ENCODE measurements at places on chromosomes 2 and 18.

GRCh38 chr18:76445741-76446232 lies 49.3 kb downstream of the ZNF516 start:
- DNase-seq: no peak

DNA sequence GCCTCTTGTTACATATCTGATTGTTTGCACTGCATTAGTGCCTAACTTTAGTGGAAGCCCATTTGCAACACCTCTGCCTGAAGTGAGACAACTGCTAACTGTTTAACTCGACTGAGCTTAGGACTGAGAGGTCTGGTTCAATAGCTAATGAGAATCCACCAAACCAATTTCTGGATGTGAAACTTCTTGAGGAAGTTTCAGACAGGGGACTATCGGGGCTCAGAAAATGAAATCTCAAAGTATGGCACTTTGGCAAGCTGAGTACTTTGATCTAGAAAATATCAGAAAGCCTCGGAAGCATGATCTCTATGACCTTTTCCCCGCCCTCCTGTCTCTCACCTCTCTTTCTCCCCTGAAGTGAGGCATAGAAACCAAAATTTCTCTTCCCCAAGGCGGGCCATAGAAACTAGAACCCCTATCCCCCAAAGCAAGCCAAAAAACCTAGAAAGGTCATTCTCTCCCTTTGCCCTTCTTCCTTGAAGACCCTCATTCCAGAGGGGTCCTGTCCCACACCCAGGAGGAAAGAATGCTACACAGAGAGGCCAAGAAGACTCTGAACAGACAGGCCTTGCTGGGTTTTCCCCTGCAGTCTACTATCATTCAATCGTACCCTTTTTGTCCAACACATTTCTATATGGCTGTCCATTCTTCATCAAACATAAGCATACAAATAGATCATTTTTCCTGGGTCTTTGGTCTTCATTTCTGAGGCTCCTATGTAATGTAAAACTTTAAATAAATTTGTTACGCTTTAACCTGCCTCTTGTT lies 69.6 kb upstream of the CREB1 start:
- no peak for DNase-seq

DNA sequence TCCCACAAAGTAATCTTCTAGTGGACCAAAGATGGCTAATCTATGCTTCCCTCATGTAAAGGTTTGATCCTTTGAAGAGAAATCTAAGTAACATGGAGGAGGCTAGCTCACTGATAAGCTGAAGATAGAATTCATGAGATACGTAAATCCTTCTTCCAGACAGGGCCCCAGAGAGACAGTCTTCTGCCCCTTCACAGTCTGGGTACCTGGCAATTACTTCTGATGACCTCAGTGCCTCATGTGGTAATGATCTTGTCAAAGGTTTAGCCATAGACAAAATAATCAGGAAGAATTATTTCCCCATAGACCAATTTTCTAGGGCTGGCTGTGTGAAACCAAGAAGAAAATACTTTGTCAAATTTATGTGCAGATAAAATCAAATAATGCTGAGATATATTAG lies 495.8 kb downstream of the METTL4 start:
- DNase-seq: no peak

DNA sequence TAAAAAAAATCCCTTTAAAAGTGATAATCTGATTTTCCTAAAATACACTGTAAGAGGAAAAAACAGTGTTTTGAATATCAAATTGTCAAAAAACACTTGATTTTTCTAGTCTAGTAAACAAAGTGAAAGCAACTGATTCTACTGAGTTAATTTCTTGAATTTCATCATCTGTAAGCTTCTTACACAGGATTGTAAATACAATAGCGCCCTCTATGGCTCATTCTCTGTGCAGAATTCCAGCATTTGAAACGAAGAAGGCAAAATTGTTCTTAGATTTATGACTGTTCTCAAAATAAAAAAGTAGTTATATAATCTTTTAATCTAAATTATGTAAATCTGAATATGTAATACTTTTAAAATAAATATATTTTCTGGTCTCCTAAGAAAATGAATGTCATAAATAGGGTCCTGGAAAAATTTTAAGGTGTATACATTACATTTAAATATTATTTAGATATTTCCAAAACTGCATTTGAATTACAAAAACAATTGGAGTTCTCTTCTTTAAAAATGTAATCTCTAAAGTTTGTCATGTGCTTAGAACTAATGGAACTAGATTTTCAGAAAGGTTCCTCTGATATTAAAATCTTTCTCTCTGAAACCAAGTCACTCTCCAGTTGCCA lies 176.9 kb upstream of the MC4R start:
- DNase-seq: peak; percentile 76

GRCh38 chr2:121947674-121948073 lies 192.2 kb downstream of the TSN start:
- no peak for DNase-seq

GRCh38 chr2:235492850-235493344 lies 946 bp upstream of the AGAP1 start:
- DNase-seq: no peak

DNA sequence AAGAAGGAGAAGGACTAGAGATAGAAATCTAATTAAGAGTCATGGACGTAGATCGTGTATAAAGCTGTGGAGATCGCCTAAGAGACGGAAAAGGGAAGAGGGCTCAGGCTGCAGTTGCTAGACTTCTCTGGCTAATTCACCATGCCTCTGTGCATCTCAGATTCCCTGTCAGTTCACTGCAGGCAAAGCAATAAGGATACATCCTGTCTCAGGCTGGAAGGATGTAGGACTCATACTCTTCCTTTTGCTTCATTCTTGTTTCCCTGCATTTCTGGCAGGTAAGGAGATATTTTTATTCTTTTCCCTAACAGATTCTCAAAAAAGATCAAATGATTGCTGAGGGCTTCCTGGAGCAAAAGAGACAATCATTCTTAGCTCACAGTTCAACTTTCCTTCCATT lies 112.5 kb downstream of the AP1S3 start:
- no peak for DNase-seq

GRCh38 chr2:153455861-153456260 lies 22.7 kb downstream of the RPRM start:
- peak; percentile 16 for DNase-seq

- DNase-seq: no peak
These were observed 35.0 kb downstream of the GLI2 start for GRCh38 chr2:120770641-120771040.

- DNase-seq: peak; percentile 68
These were observed 73.9 kb upstream of the SIX2 start for GRCh38 chr2:45083175-45083574.

DNA sequence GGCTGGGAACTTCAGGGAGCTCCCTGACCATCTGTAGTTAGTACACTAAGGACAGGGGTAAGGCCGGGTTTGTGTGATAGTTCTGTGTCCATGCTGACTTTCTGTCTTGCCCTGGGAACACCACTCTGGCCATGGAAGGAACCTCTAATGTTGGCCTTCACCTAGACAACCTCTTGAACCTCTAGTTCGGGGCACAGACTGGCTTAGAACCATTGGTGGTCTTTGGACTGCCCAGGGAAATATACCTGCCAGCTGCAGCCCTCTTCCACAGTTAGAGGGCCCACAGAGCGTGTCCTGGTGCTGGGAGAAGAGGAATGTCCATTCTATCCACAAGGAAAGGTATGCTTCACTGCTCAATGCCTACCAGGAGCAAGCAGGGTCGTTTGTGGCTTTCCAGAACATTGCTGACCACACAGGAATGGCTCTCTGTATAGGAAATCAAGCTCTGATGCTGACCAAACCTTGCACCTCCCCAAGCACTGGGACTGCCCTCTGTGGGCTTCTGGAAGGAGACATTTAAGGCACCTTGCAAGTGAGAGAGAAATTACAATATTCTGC lies 318.8 kb upstream of the EPAS1 start:
- DNase-seq: no peak

- DNase-seq: peak; percentile 32
These were observed 60.4 kb downstream of the RHOB start for GRCh38 chr2:20507166-20507692.

DNA sequence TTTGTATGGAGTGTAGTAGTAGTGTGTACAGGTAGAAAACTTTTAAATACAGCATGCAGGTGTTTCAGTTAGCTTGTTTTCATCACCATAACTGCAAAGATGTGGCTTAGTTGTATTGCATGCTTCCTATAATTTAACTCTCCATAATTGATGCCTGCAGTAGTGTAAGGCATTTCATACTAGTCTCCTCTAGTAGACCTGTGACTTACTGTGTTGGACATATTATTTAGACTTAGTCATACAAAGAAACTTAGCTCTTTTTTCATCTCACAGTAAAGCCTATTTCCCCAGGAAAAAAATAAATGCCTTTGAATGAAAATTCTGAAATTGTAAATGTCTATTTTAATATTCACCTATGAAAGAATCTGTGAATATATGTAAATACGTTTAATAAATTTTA lies 52.8 kb upstream of the TWSG1 start:
- no peak for DNase-seq

DNA sequence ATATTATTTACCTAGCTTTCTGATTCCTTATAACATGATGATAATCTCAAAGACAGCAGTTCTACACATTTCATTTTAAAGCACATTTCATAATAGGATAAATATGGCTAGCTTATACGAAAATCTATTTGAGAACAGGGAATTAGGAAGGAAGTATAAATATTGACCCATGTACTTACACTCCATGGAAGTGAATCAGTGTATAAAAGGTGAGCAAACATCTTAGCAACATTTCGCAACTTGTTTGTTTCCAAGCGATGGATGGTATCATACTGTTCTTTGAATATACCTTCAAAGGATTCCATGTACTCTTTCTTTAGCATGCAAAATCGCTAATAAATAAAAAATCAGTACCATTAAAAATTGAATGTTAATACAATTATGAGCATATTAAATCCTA lies 53.1 kb downstream of the CWC22 start:
- no peak for DNase-seq

- DNase-seq: peak; percentile 63
These were observed 31.5 kb downstream of the NOL10 start for GRCh38 chr2:10658041-10658913.

DNA sequence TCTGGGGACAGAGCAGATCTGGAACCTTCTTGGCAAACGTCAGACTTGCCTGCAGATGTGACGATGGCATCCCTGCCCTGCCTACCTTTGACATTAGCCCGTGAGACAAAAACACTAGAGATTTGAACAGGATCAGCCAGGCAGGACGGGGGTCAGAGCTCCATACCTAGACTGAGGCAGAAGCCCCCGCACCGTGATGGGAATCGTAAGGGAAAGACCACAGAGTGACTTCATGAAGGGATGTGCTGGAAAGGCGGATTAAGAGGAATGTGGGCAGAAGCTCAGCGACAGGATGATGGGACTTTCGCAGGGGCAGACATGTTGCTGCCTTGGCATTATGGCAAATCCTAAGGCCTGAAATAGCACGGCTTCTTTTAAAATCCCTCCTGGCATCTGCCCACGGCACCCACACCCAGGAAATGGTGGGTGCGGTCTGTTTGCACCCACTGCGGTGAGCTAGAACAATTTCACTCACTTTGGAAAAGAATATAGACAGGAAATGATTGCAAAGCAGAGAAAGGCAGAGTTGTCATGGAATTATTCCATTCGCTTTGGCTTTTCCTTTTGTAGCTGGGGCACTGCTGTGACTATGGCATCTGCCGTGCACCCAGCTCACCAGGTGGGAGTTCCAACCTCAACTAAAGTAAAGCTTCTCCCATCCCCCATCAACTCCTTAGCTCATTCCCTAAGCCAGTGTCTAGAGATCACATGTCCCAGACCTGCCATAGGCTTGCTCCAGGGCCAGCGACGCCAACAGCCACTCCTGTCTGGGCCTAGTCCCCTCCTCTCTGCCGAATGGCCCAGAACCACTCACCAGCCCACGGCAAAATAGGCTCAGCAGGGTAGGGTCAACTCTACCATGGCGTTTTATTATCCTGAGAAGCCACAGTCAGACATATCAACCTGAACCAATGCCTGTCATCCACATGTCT lies 112.7 kb upstream of the NPAS2 start:
- no peak for DNase-seq

DNA sequence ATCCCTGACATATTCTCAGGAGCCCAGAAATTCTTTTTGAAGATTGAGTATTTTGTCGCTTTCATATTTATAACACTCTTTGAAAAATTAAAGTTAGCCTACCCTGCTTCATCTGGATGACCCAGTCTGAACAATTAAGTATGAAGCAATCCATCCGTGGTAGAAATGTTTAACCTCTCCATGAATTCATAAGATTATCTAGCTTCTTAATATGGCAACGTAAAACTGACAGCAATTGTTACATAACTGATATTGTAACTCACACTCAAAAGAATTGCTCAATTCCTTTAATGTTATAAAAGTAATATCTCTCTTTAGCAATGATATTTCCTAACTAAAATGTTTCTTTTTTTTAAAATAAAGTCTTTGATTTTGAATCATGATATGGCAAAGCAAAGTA lies 7.2 kb upstream of the ABCA12 start:
- no peak for DNase-seq

DNA sequence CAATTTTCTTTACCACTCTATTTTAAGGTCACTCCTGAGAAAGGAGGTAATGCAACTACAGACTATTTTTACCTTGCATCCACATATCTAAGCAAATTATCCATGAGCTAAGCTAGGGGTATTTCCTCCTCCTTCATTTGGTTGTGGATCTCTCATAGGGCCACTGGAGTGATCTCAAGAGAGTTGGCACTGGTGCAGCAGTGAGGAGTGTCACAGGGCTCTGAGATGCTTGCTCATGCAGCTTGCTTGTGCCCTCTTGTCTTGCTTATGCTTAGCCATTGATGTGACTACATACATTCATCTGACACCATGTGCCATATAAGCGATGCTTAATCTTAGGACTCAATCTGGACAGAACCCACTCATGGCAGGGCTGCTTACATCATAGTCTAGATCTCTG lies 950.3 kb downstream of the TSN start:
- no peak for DNase-seq

DNA sequence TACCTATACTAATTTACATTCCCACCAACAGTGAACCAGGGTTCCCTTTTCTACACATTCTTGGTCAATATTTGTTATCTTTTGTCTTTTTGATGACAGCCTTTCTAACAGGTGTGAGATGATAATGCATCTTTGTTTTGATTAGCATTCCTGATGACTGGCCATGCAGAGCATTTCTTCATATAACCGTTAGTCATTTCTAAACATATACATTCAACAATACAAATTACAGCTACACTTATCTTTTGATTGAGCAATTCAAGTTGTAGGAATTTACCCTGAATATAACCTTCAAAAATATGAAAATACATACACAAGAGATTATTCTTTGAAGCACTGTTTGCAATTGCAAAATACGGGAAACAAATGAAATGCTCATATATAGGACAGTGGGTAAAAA lies 94.9 kb downstream of the TMEM131 start:
- no peak for DNase-seq

DNA sequence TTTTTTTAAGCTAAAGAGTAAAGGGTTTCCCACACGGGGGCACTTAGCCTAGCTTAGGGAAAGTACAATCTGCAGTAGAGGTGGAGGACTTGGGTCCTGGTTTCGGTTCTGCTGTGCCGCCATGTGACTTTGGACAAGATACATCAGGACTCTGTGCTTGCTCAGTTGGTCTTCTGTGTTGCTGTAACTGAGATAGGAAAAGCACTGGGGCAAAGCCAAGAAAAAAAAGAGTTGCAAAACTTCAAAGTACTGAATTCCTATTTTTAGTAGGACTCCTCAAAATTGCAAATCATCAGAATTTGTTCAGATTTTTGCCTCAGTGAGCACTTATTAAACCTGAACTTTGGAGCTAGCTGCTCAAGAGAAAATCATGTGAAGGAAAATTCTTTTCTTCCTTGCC lies 96.3 kb upstream of the STON1 start:
- no peak for DNase-seq

All from H4 (cell line).